AG04450 (cell line): ENCODE measurements at places on chromosomes 1 and 21.
A peak's percentile ranks its signal among the peaks of the same experiment; 100 is the strongest.

- DNase-seq = no peak
Observed at GRCh38 chr1:44101328-44101727, 17.3 kb upstream of the KLF17 start.

- DNase-seq = no peak
Observed at GRCh38 chr21:17775431-17776126, 43.6 kb downstream of the C21orf91 start.

DNA sequence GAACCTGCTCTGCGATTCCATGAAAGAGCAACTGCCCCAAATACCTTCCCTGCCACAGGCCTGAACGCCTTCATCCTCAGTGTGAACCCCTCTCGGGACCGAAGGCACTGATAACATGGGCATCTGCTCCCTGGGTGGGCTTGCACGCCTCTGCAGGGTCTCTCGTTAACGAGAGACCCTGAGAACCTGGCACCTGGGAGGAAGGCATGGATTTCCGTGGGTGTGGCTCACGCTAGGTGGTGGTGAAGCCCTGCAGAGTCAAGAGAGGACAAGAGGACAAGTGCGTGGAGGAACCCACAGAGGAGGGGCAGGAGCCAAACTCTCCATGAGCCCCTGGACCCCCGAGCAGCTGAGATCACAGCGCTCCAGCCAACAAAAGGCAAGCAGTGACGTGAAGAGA lies 26.8 kb upstream of the COL6A2 start:
- DNase-seq = no peak

DNA sequence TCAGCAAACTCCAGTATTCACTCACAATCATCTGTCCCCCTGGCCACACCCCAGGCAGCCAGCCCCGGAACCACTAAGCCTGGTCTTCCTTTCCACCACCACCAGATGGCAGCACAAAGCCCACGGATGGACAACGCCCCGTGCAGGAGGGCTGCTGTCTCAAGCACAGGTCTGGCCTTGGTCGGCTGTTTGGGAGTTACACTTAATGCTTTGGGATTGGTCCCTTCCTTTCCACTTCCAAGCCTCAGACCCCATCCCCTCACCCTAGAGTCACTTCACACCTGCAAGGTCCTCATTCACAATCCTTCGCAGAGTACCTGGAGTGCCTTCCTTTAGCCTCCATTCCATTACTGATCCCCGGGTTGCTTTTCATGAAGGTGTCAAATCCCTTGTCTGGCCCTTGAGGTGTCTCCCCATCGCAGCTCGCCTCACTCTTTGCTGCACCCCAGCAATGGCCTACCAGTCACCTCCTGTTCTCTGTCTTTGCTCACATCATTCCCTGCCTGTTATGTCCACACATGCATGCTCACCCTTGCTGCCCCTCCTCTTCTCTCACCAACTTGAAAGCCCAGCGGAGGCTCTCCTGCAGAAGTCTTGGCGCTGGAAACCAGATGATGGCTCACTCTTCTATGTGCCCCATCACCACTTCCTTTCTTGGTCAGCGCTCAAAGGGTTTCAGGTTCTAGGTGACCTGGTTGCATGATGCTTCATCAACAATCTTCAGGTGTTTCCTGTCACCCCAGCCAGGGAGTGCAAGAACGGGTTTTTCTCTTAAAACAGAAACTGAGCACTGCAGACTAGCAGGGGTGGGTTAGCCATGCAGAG lies 24.9 kb upstream of the KCNA2 start:
- no peak for DNase-seq

- no peak for DNase-seq
Observed at GRCh38 chr1:194133152-194133551, 946.7 kb upstream of the B3GALT2 start.

DNA sequence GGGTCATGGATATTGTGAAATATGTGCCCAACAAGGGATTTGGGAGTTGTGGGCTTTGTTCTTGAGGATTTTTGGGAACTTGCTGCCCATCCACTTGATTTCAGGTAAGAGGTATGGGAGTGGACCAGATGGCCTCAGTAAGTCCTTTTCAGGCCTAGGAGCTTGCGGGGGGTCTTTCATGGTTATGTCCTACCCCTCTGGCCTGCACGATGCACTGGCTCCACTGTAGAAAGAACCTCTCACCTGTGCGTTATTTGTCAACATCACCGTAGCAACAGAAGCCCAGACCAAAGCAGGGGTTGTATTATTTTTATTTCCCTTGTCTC lies 8.6 kb downstream of the RIIAD1 start:
- DNase-seq = no peak

GRCh38 chr1:23979387-23979880 lies 693 bp downstream of the SRSF10 start:
- DNase-seq = no peak

DNA sequence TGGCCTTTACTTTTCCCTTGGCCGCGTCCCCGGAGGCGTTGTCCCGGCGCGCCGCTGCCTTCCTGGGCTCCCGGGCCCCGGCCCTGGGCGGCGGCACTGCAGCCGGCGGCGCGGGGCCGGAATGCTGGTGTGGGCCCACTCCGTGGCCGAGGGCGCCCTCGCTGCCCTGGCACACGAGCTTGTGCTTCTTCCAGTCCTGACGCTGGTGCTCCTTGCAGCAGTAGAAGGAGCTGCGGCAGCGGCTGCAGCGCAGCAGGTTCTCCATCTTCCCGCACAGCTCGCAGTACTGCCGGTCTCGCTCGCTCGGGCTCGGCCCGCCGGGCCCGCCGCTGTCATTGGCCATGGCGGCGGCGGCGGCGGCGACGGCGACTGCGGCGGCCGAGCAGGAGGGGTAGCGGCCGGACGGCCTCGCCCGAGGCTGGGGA lies 529 bp downstream of the EGLN1 start:
- DNase-seq = no peak

DNA sequence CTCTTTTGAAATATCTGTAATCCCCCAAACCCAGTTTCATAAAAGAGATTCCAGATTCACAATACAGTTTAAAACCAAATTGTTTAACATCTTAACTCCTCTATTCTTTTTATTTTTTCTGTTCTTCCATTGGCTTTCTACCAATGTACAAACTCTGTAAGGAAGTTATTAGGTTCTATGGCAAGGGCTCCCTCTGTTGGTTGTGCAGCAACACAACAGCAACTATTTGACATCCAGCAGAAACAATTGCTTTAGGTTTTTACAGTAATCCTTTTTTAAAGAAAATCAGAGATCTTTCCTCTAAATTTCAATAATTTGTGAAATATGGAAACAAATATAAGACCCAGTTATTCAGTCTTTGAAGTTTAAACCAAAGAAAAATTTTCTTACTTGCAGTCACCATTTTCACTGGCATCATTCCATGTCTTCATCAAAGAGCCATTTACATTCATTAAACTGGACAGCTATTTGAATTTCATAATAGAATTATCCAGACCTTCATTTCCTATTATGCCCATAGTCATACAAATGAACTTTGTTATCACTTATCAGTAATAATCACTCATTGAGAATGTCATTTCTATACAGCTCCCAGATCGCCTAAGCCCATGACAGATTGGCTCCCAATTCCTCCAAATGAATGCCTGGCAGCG lies 46.5 kb upstream of the RNF11 start:
- peak; percentile 50 for DNase-seq

DNA sequence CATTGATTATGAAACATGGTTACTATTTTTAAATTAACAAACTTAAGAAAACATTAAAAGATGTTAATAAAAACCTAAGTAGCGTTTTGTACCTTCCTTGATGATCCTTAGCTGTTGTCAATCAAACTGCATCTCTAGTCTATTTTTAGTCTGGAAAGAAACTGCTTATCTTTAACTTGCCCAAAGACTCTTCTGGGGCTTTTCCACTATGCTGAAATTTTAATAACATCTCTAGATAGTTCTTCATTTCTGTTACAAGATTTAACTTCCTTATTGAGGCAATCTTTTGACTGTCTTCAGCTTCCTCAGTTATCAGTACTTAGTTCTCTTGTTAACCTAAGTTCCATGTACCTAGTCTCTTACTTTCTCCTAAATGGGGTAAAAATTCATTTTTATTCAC lies 135.9 kb upstream of the HMCN1 start:
- no peak for DNase-seq

GRCh38 chr21:45963232-45963570 lies 18.4 kb upstream of the COL6A1 start:
- no peak for DNase-seq

DNA sequence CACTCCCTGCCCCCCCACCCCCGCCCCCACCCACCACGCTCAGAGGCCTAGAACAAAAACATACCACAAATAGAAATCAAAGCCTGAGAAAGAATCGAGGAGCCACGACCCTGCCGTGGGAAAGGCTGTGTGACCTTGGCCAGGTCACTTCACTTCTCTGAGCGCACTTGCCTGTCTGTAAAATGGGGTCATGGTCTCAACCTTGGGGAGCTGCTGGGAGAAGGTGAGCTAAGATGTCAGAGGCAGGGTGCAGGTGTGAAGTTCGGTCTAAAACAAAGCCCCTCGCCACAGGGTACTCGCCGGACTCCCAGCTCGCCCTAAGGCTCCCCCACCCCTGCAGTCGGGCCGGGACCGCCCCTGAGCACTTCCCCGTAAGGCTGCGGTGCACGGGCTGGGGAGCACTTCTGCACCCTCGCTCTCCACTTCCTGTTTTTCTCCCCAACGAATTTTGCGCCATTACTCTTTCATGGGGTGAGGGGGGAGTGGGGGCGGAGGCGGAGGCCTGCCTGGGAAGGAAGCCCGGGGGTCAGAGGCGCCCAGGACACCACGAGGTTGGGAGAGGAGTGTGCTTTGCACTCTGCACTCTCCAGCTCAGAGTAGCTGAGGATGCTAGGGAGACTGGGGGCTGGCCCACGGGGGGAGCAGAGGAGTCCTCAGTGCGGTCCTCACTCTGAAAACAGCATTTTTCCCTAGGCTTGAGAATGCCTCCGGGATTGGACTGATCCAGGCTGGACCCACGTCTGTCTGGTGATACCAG lies 21.9 kb upstream of the PIK3CD start:
- no peak for DNase-seq

DNA sequence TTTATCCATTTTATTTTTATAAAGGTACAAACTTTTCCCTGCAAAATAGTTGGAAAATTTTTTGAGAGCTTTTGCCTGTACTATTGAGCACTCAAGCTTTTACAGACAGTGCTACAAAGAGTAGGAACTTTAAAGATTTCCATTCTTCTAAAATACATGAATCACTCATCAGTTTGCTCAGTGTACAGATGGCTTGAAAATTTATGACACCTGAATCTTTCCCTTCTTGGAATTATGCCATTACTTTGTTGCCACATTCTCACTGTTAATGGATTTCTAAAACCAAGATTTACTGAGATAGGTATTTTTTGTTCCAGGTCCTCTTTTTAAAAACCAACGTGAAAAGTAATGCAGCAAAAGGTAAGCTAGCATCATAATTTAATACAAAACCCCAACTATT lies 76.0 kb downstream of the GPATCH2 start:
- DNase-seq = no peak

DNA sequence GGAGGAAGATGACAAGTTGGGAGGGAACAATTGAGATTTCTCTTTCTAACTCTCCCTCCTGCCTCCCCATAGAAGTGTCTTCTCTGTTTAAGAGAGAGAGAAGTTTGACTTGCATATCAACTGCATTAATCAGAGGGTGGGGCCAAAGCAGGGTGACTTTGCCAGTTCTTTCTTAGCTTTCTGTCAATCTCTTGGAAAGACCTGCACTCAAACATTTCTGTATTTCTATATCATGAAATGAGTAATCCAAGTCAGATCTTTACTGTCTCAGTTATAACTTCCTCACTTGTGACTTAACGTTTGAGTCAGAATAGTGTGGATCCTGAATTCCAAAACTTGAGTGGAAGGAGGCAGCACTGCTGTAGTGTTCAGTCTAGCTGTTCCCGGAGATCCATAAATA lies 180.8 kb upstream of the KCNK2 start:
- DNase-seq = peak; percentile 6

GRCh38 chr1:10494754-10495474 lies 20.2 kb downstream of the PEX14 start:
- DNase-seq = no peak

DNA sequence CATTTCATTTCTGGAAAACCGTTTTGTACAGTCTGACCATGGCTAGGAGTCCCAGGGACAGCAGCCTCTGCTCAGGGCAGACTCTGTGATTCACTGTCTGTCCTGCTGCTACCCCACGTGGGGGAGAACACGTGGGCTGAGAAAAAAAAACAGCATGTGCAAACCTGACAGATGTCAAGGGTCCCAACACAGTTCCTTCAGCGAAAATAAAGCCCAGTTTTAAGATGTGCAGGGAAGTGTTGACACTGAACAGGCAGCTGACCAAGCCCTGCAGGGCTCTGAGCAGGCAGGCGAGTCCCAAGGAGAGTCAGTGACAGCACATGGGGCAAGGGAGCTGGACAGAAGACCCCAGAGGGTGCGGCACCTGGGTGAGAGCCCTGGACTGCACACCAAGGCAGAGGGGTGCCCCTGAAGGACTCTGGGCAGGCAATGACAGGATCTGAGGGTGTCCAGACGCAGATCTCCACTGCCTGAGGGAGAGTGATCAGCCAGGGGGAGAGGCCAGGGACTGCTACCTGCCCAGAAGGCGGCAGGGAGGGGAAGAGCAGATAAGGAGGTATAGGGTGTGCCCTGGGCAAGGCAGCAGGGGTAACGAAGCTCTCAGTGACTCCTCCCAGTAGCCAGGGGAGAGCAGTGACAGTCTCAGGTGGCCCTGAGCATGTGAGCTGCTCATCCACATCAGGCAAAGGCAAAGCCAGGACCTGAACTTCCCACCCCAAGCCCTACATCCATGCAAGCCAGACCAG lies 5.1 kb upstream of the SPATC1L start:
- no peak for DNase-seq

DNA sequence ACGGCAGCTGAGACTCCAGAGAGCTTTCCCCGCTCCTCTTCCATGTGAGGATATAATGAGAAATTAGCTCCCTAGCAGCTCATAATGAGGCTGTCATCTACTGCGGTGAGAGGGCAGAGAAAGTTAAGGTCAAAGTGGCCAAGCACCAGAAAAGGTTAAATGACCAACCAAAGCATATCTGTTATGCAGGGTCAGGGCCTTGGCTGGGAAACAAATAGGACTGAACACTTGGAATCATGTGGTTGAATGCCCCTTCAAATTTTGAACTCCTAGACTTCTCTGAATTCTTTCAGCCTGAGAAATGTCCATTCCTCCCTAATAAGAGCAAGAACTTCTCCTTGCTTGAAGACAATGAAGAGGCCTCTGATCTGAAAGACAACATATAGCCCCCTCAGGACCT lies 115.9 kb downstream of the TM2D1 start:
- DNase-seq = no peak

GRCh38 chr1:64474133-64474532 lies 4.2 kb downstream of the CACHD1 start:
- no peak for DNase-seq

DNA sequence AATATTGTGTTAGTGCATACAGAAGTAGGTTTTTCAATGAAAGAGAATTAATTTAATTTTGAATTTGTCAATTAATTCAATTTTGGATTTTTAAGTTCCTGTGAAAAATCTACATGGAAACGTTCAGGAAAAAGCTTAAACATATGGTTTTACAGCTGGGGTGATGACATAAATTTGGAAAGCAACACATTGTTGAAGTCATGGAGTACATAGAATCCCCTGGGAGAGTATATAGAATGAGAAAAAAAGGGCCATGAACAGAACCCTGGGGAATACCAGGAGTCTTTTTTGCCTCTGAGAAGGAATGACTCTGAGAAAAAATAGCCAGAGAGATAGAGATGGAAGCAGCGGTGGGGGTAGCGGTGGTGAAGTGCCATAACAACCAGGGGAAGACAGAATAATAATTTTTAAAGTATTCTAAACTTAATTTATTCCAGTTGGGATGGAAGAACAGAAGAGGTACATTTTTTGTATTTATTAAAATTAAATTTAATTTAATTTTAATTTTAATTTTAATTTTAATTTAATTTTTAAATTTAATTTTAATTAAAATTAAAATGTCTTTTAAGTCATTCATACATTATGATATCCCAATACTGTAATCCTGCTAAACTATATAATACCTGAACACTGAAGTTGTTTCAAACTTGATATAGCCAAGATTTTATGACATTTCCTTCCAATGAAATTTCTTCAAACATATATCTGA lies 48.9 kb downstream of the NME7 start:
- no peak for DNase-seq
